ENCODE measurements at places on chromosomes 13 and 19. TPM values are rescaled to one million over a fixed set of nuclear protein-coding genes. Genes with fewer than 3 reads are reported as not detected.
A peak's percentile ranks its signal among the peaks of the same experiment; 100 is the strongest.

DNA sequence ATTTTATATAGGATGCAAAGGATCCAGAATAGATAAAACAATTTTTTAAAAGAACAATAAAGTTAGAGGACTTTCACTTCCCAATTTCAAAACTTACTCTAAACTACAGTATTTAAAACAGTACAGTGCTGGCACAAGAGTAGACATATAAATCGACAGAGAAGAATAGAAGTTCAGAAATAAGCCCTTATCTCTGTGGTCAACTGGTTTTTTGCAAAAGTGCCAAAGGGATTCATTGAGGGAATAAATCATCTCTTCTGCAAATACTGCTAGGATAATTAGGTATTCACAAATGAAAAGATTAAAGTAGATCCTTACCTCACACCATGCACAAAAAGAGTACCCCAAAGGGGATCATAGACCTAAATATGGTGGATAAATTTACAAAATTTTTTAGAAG lies 431.0 kb upstream of the HTR2A start:
- no peak for DNase-seq

DNA sequence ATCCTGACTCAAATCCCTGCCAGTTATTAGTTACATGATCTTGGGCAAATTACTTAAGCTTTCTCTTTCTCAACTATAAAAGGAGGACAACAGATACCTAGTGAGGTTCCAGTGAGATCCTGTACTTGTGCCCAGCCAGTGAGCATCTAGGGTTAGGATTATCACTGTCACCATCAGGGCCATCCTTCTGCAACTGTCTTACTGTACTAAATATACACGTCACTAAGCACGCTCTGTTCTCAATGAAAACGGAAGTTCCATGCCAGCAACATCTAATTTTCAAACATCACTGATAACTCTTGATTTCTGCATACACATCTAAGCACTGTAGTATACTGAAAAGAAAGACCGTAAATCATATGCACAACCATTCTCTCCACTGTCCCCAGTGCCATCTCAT lies 70.0 kb downstream of the FOXO1 start:
- no peak for DNase-seq

GRCh38 chr19:30064348-30064699 lies 122.3 kb downstream of the URI1 start:
- DNase-seq: peak; percentile 51

- DNase-seq: no peak
These were observed 66.6 kb downstream of the SPRYD7 start for GRCh38 chr13:49869519-49869918.

- DNase-seq: no peak
These were observed 8.4 kb downstream of the LSM14A start for GRCh38 chr19:34180709-34181108.

- no peak for DNase-seq
These were observed 25.4 kb upstream of the SCEL start for GRCh38 chr13:77510156-77510555.

DNA sequence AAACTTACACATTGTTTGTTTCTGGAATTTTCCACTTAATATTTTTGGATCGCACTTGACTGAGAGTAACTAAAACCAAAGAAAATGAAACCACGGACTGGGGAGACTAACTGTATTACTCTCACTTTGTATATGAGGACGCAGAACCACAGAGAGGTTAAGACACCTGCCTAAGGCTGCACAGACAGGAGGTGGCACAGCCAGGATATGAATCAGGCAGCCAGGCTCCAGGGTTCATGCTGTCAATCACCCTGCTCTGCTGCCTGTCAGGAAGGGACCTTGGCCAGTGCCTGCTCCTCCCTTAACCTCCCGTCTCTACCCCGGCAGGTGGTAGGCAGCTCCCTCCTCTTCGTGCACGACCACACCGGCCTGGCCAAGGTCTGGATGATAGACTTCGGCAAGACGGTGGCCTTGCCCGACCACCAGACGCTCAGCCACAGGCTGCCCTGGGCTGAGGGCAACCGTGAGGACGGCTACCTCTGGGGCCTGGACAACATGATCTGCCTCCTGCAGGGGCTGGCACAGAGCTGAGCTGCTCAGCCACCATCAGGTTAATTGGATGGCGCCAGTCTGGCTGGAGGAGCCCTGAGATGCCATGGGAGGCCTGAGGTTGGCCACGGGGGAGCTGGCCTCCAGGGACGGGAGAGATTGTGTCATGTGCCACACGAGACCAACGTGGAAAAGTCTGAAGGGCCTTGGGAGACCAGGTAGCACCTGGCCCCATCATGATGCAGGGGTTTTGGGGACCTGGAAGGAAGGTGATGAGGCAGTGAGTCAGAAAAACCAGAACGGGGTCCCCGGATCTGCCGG lies 11.0 kb downstream of the ACTMAP start:
- no peak for DNase-seq

DNA sequence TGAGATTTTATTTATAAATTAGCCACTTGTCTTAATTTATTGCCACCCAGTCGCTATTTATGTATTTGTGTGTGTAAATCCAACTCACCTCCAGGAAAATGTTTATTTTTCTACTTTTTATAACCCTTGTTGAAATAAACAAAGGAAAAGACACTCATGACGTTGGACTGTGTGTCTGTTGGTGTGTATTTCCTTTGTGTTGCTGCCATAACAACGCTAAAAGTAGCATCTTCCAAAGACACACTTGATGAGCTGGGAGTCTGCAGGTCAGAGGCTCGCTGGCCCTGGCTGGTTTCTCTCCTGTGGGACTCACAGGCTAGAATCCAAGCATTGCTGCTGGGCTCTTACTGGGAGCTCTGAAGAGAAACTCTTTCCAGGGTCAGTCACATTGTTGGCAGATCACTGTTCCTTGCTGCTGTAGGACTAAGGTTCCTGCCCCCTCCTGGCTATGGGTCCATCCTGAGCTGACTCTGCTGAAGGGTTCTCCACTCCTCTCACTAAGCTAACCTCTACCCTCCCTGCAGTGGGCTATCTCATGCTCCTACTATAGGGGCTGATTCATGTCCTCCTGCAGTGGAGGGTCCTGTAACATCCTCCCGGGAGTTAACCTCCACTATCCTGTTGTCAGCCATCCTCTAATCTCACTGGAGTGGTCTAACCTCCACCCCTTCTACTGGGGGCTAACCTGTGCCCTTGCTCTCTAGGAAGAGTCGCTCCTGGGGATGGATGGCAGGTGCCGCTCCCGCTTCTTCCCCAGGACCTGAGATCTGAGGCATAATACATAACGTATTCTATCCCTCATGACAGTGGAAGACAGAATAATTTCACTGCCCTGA lies 2.1 kb downstream of the IFNL2 start:
- no peak for DNase-seq

DNA sequence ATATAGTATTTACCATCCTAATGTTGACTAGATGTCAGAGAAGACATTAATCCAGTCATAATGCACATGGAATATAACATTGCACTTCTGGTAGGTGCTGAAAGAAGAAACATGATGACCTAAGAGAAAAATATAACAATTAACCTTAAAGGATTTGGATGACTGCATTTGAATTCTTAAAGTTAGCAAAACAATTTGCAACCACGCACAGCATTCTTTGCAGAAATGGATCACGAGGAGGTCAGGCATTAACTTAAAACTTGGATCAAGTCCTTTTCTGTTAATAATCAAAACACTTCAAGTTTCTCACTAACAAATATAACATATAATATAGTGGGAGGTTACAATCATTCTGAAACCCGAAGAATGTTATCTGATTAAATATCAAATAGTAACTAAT lies 525.0 kb upstream of the SLITRK6 start:
- DNase-seq: no peak

DNA sequence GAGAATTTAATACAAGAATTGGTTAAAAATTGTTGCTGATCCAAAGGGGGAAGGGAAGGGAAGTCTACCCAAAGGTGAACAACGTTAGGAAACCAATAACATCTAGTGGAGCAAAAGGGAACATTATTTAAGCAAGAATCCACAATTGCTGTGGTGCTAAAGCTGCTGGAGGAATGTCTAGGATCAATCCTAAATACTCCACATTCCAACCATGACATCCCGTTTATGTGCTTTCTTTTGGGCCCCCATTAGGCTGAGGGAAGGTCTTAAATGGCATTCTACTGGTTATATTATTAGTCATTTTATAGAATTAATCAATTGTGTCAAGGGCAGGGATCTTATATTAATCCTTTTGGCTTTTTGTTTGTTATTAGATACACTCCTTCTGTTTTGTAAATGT lies 39.9 kb upstream of the VWA8 start:
- DNase-seq: no peak

- DNase-seq: no peak
These were observed 425.1 kb downstream of the EFNB2 start for GRCh38 chr13:106110241-106110855.

GRCh38 chr13:89061821-89062220 lies 1390.7 kb downstream of the SLITRK5 start:
- DNase-seq: no peak

DNA sequence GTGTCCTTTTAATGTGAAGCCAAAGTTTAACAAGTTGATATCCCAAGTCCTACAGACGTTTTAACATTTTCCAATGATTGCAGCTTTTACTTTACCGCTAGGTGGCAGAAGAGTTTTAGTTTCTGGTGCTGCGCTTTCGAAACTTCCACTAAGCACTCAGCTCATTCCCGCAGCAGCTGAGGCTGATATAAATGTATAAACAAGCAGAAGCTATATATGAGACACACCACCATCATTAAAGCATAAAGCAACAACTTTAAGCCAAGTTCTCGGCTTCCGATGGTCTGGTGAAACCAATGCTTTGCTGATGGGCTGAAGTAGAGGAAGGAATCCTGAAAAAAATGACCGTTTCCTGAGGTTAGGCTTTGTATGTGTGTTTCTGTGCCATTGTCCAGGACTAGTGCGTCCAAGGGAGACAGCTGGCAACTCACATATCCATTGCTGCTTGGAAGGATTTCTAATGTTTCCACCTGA lies 753.9 kb downstream of the OLFM4 start:
- DNase-seq: no peak

GRCh38 chr13:107516517-107516916 lies 698.8 kb downstream of the LIG4 start:
- DNase-seq: no peak

GRCh38 chr13:75415171-75415570 lies 66.8 kb downstream of the TBC1D4 start:
- DNase-seq: no peak

- no peak for DNase-seq
These were observed 4.2 kb upstream of the SYCN start for GRCh38 chr19:39208175-39208795.

DNA sequence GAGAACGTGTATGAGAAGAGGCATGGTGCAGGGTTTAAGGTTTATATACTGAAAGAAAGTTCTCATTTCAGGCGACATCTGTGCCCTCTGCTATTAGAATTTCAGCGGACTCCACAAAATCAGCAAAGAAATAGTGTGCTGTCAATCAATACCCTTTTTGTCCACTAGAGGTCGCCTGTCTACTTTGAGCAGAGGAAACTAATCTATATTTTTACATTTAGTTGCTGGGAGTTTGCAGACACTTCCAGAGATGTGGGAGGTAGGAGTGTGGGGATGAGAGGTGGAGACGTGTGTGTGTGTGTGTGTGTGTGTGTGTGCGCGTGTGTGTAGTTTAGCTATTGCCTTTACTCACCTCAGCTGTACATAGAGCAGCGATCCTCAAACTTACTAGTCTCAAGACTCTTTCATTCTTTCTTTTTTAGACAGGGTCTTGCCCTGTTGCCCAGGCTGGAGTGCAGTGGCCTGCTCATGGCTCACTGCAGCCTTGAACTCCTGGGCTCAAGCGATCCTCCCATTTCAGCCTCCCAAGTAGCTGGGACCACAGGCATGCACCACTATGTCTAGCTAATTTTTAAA lies 9.7 kb downstream of the INAFM1 start:
- DNase-seq: no peak

DNA sequence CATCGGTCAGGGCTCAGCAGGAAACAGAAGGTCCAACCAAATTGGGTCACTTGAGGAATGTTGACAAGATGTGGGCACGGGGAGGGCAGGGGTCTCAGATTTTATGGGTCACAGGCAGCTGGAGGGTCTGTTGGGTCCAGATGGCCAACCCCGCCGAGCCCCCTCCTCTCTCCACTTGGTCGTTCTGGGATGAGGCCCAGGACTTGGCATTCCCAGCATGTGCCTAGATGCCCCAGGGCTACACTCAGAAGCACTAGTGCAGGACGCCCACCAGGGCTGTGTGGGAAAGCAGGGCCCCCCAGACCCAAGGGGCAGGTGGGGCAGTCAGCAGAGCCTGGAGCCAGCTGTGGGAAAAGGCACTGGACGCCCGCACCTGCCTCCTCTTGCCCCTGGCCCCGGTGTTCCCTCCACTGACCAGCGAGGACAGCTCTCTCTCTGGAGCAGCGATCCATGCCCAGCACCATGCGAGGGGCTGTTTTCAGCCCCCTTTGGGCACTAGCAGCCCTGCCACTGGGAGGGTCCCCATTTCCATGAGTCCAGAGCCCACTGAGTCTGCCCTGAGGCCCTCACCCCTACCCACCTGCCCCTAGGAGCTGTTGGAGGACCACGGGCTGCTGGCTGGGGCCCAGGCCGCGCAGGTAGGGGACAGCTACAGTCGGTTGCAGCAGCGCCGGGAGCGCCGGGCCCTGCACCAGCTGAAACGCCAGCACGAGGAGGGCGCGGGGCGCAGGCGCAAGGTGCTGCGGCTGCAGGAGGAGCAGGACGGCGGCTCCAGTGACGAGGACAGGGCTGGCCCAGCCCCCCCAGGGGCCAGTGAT lies 26.0 kb downstream of the DHX34 start:
- DNase-seq: no peak

The C1QTNF9B gene
- total RNA-seq: not detected

The KLF16 gene
- 26.6 TPM for total RNA-seq

The METTL21C gene
- 3.1 TPM for total RNA-seq

The FCHO1 gene
- total RNA-seq: 61.2 TPM

The CD33 gene
- total RNA-seq: 2.5 TPM

The PRKCG gene
- 75.1 TPM for total RNA-seq

The TLE2 gene
- total RNA-seq: 39.8 TPM

The HIPK4 gene
- total RNA-seq: not detected

The RFPL4A gene
- total RNA-seq: not detected

All from dorsolateral prefrontal cortex (tissue), 122 donors.